ENCODE measurements at places on chromosomes 1 and 21. TPM values are rescaled to one million over a fixed set of nuclear protein-coding genes. Genes with fewer than 3 reads are reported as not detected.
A peak's percentile ranks its signal among the peaks of the same experiment; 100 is the strongest.

S100A7 gene
- not detected for total RNA-seq

- H3K36me3 ChIP-seq, result no peaks in the 10 kb centered on the region
- H3K4me3 ChIP-seq, result no peak overlapping the region
- H3K27me3 ChIP-seq, result no peaks in the 10 kb centered on the region
- H3K27ac ChIP-seq, result no peak overlapping the region
Observed at GRCh38 chr1:33661811-33662454, 189.5 kb downstream of the ZSCAN20 start.

- DNase-seq, result peak; percentile 52
- H3K4me3 ChIP-seq, result peak overlapping the region; percentile 39
- peaks cover 13% of the 10 kb centered on the region for H3K27me3 ChIP-seq
- no peak overlapping the region for H3K27ac ChIP-seq
- H3K36me3 ChIP-seq, result no peaks in the 10 kb centered on the region
Observed at GRCh38 chr1:37038227-37039093, 4.1 kb upstream of the GRIK3 start.

DNA sequence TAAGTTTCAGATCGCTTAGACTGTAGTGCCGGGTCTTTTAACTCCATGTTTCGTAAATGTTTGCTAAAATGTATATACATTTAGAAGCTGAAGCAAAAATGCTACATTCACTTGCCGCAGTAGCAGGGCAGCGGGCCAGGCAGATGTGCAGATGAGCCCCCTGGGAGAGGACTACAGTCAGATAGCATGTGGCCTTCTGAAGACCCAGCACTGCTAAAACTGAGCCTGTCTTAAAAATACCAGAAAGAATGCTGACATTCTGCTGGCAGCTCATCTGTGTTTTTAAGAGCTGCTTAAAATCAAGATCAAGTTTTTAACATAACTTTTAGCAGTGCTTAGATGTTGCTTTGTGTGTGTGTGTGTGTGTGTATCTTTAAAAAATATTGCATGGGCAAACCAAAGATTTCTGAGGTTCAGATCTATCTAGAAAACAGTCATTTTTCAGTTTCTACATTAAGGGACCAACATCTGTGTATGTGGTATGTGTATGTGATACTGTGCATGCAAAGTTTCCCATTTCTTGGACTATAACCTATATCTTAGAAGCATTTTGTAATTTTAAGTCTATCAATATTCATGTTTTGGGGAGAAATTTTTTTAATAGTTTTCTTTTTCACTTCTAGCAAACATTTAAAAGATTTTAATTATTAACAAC is 31.7 kb downstream of the CHRM3 start:
- DNase-seq, result no peak
- no peak overlapping the region for H3K4me3 ChIP-seq
- no peaks in the 10 kb centered on the region for H3K36me3 ChIP-seq
- H3K4me1 ChIP-seq, result no peaks in the 10 kb centered on the region

GRCh38 chr1:117861694-117862093 is 67.7 kb downstream of the GDAP2 start:
- H3K36me3 ChIP-seq, result peaks cover 7% of the 10 kb centered on the region
- no peaks in the 10 kb centered on the region for H3K4me1 ChIP-seq
- no peaks in the 10 kb centered on the region for H3K27me3 ChIP-seq

- H3K4me1 ChIP-seq, result no peaks in the 10 kb centered on the region
- no peaks in the 10 kb centered on the region for H3K36me3 ChIP-seq
- H3K27ac ChIP-seq, result no peak overlapping the region
- no peak for DNase-seq
Observed at GRCh38 chr1:10888791-10889649, 92.6 kb upstream of the CASZ1 start.

GRCh38 chr1:94527447-94528031 is 14.0 kb downstream of the F3 start:
- no peak for DNase-seq
- H3K4me3 ChIP-seq, result no peak overlapping the region
- no peak overlapping the region for H3K27ac ChIP-seq
- H3K27me3 ChIP-seq, result no peaks in the 10 kb centered on the region
- peaks cover 30% of the 10 kb centered on the region for H3K36me3 ChIP-seq

SERPINC1 gene
- total RNA-seq, result not detected

- H3K4me1 ChIP-seq, result no peaks in the 10 kb centered on the region
- DNase-seq, result no peak
- H3K27me3 ChIP-seq, result no peaks in the 10 kb centered on the region
Observed at GRCh38 chr21:29396951-29397455, 98.3 kb downstream of the BACH1 start.

PLD5 gene
- 3.7 TPM for total RNA-seq

CD53 gene
- 0.15 TPM for total RNA-seq

GRCh38 chr1:1381294-1381693 is 6.3 kb upstream of the AURKAIP1 start:
- no peaks in the 10 kb centered on the region for H3K27me3 ChIP-seq
- DNase-seq, result no peak
- H3K4me3 ChIP-seq, result no peak overlapping the region
- H3K27ac ChIP-seq, result no peak overlapping the region
- H3K4me1 ChIP-seq, result no peaks in the 10 kb centered on the region

- H3K27ac ChIP-seq, result no peak overlapping the region
- no peaks in the 10 kb centered on the region for H3K36me3 ChIP-seq
- H3K27me3 ChIP-seq, result no peaks in the 10 kb centered on the region
- H3K4me1 ChIP-seq, result no peaks in the 10 kb centered on the region
Observed at GRCh38 chr1:54499360-54500106, 48.5 kb upstream of the ACOT11 start.

- no peaks in the 10 kb centered on the region for H3K27me3 ChIP-seq
- no peak overlapping the region for H3K27ac ChIP-seq
- no peak overlapping the region for H3K4me3 ChIP-seq
- peak; percentile 34 for DNase-seq
Observed at GRCh38 chr1:152654110-152654509, 9.1 kb upstream of the LCE2D start.

- no peaks in the 10 kb centered on the region for H3K4me1 ChIP-seq
- H3K27ac ChIP-seq, result no peak overlapping the region
- no peaks in the 10 kb centered on the region for H3K27me3 ChIP-seq
- no peak for DNase-seq
- H3K4me3 ChIP-seq, result no peak overlapping the region
Observed at GRCh38 chr21:35792569-35793305, 267.6 kb downstream of the SETD4 start.

MASP2 gene
- 0.46 TPM for total RNA-seq

DNA sequence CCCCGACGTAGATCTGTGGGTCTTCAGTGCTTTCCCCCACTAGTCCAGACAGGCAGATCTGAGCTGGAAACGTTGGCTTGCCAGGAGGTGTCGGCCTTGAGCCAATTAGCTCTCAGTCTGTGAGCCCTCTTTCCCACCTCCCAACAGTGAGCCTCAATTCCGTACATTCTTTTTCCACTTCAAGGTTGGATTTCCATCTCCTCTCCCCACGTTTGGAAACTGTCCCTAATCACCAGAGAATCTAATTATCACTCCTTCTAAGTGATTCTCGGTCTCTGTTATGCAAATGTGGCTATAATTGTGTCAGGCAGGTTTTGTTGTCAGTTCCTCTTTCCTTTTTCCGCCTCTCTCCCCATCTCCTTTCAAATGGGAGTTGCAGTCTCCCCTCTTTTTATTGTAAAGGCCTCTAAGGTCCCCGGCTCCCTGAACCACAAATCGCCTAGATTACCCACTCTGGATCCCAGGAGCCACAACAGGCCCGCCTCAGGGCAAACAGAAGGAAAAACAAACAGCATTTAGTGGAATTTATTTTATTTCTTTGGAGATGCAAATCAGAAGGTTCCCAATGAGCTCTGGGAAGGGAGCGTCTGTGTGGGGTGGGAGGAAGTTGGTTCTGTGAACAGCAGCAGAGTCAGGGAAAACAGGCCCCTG is 29.4 kb upstream of the LRRN2 start:
- no peak overlapping the region for H3K27ac ChIP-seq
- DNase-seq, result peak; percentile 78
- H3K4me3 ChIP-seq, result peak overlapping the region; percentile 64
- no peaks in the 10 kb centered on the region for H3K36me3 ChIP-seq

- no peak overlapping the region for H3K4me3 ChIP-seq
- no peak for DNase-seq
- H3K36me3 ChIP-seq, result no peaks in the 10 kb centered on the region
- H3K4me1 ChIP-seq, result peaks cover 7% of the 10 kb centered on the region
Observed at GRCh38 chr1:12709696-12710095, 6.2 kb upstream of the AADACL3 start.

DNA sequence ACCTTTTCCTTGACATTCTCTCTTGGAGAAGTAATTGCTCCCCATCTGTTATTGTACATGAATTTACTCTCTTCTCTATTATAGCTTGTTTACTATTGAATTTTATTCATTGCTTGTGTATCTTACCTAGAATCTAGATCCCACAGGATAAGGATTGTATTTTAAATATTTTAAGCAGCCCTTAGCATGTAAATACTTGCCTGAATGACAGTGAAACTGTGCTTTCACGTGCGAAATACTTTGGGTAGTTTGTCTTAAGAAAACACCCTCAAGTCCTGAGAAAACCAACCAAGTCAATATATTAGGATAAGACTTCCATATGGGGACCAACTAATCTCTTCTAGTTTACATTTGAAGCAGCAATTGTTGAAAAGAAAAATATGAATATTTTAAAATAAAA is 15.3 kb downstream of the ARPC5 start:
- H3K27me3 ChIP-seq, result no peaks in the 10 kb centered on the region
- no peak overlapping the region for H3K27ac ChIP-seq
- no peaks in the 10 kb centered on the region for H3K36me3 ChIP-seq
- H3K4me1 ChIP-seq, result no peaks in the 10 kb centered on the region
- H3K4me3 ChIP-seq, result no peak overlapping the region

- no peaks in the 10 kb centered on the region for H3K27me3 ChIP-seq
- no peak overlapping the region for H3K27ac ChIP-seq
- H3K36me3 ChIP-seq, result no peaks in the 10 kb centered on the region
- H3K4me3 ChIP-seq, result no peak overlapping the region
Observed at GRCh38 chr1:72097851-72098570, 184.3 kb downstream of the NEGR1 start.

- DNase-seq, result no peak
- H3K27me3 ChIP-seq, result no peaks in the 10 kb centered on the region
- no peaks in the 10 kb centered on the region for H3K36me3 ChIP-seq
- no peaks in the 10 kb centered on the region for H3K4me1 ChIP-seq
Observed at GRCh38 chr1:194473766-194474165, 1287.4 kb upstream of the B3GALT2 start.
